ENCODE measurements at places on chromosomes 16 and 17.

DNA sequence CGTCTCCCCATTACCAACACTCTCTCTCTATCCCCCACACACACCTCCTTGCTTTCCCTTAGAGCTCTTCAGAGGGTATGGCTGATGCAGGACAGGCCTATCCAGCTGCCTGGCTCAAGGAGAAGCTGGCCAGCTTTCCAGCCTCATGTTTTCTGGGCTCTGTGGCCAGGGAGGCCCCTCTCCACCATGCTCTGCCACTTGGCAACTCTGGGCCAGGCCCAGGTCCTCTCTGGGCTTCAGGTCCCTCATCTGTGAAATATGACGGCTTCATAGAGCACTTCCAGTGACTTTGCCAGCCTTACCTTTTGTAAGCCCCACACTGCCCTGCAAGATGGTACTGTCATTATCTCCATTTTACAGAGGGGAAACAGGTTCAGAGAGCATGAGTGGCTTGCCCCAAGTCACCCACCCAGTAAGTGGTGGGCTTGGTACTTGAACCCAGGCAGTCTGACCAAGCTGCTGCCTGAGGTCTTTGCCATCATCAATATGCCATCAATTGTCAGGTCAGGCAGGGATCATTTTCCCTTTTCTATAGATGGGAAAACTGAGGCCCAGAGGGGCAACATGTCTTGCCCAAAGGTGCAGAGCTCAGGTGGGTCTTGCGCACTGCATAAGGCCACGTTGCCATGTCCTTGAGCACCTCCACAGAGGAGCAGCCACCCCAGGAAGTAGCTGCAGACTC lies 548 bp upstream of the ADGRG5 start:
- no peak for DNase-seq

DNA sequence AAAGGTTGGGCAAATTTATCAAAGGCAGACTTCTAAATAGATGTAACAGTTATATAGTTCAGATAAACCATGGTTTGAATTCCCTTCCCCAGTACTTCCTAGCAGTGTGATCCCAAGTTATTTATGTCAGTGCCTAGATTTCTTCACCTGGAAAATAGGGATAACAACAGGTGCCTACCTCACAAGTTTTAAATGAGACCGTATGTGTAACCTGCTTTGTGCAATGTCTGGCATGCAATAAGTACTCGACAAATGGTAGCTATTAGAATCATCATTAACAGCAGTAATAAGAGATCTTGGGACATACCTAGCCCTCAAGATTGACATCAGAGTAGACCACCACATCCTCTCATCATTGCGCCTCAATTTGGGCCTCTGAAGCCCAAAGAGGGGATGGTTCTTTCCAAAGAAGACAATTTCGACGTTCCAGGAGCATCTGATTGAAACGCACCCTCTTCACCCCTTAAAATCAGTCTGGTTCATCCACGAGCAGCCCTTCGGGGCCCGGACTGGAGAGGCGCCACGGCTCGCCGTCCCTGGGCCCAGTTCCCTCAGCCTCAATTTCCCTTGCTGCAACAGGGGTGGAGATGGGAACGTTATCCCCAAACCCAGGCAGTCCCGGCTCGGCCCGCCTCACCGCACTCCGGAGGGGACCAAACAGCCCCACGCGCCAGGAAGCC lies 541 bp downstream of the ACACA start:
- peak; percentile 49 for DNase-seq

DNA sequence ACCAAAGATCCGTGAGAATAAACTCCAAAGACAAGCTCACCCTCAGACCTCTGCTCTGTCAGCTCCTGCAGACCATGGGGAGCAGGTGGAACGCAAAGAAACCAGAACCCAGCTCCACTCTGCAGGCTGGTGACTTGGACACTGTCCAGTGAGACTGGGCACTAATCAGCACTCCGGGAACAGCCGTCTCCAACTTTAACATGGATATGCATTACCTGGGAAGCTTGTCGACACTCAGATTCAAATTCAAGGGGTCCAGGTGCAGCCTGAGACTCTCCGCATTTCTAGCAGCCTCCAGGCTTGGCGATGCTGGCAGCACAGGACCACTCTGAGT lies 9.1 kb downstream of the SLX4 start:
- peak; percentile 77 for DNase-seq

DNA sequence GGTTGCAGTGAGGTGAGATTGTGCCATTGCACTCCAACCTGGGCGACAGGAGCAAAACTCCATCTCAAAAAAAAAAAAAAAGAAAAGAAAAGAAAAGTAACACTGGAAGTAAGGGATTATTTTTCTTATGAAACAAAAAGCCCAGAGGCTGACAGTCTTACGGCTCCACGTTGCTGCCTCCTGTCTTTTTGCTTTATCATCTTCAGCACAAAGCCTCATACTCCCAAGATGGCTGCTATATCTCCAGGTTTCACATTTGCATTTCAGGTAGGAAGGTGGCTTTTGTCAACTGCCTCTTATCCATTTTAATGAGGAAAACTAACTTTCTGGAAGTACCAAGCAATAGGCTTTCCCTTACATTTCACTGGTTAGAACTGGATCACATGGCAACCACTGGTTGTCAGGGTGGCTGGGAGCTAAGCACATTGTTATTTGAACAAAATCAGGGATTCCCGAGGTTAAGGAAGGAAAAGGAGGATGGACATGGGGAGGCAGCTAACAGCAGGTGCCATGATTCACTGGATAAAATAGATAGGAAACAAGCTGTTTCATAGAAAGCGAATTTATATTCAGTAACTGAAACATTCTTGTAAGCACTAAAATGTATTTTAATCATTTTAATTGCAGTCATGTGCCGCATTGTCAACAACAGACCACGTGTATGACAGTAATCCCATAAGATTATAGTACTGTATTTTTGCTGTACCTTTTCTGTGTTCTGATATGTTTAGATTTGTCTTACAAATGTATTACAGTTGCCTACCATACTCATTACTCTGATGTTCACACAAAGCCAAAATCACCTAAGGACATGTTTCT lies 58.6 kb downstream of the KSR1 start:
- no peak for DNase-seq

DNA sequence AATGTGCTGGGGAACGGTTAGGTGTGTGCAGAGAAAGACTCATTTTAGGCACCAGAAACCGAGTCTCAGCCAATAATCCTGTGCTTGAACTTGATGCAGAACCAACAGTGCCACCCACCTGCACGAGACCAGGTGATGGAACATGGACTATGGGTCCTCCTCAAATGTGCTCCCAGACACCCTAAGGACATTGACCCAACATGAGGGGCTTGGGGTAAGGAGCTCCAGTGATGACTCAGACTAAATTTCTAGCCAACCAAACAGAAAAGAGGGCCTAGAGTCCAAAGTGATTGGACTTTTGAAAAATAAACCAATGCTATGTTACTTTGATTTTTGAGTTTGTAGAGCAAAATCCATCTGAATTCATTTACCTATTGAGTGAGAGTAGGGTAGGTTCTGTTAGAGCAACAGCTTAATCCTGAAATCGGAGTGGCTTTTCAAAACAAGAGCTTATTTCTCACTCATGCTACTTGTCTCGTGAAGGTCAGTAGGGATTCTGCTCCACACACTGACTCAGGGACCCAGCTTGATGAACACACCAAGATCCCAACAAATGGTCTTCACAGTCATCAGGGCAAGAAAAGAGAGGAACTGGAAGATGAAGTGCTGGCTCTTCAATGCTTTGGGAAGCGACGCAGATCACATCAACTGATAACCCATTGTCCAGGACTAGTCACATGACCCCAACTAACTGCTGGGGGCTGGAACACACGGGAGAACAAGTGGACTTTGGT lies 21.8 kb downstream of the FAM20A start:
- DNase-seq: no peak

- peak; percentile 83 for DNase-seq
Observed at GRCh38 chr17:78555746-78556401, 21.3 kb downstream of the DNAH17 start.

DNA sequence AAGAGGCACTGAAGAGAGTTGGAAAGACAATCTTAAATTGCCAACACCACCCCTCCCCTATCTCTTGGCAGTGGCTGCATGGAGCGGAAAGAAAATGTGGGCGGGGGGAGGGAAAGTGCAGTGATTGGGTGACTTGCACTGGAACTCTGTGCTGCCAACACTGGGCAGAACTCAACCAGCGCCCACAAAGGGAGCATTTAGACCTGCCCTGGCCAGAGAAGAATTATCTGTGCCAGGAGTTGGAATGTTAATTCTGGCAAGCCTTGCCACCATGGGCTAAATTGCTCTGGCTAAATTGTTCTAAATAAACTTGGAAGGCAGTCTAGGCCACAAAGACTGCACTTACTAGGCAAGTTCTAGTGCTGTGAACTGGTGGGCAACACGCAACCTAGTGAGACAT lies 6.5 kb upstream of the CCL13 start:
- DNase-seq: no peak

- DNase-seq: no peak
Observed at GRCh38 chr16:15966836-15967546, 17.6 kb downstream of the ABCC1 start.

DNA sequence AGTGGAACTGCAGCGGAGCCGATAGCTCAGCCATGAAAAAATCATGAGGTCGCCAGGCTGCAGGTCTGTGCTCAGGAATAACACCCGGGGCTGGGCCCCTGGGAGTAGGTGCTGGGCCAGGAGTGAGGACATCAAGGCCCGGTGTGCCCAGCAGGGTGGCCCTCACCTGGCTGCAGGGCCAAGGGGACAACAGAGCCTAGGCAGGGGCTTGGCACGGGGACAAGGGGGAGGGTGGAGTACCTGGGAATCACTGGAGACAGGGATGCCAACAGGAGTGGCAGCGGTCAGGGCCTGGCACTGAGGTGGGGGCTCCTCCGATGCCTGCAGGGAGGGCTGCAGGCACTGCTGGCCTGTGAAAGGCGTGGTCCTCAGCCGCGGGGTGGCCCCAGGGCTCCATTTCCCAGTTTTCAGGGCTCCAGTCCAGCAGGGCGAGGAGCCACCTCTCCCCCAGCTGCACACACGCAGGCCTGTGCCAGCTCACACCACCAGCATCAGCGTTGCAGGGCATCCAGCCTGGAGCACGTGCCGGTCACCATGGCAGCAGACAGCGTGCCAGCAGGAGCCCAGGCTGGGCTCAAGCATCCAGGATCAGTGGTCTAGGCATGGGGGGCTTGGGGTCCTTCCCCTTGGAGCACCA lies 4.7 kb upstream of the FSCN2 start:
- DNase-seq: no peak

GRCh38 chr17:31807846-31808245 lies 51.2 kb downstream of the COPRS start:
- no peak for DNase-seq

DNA sequence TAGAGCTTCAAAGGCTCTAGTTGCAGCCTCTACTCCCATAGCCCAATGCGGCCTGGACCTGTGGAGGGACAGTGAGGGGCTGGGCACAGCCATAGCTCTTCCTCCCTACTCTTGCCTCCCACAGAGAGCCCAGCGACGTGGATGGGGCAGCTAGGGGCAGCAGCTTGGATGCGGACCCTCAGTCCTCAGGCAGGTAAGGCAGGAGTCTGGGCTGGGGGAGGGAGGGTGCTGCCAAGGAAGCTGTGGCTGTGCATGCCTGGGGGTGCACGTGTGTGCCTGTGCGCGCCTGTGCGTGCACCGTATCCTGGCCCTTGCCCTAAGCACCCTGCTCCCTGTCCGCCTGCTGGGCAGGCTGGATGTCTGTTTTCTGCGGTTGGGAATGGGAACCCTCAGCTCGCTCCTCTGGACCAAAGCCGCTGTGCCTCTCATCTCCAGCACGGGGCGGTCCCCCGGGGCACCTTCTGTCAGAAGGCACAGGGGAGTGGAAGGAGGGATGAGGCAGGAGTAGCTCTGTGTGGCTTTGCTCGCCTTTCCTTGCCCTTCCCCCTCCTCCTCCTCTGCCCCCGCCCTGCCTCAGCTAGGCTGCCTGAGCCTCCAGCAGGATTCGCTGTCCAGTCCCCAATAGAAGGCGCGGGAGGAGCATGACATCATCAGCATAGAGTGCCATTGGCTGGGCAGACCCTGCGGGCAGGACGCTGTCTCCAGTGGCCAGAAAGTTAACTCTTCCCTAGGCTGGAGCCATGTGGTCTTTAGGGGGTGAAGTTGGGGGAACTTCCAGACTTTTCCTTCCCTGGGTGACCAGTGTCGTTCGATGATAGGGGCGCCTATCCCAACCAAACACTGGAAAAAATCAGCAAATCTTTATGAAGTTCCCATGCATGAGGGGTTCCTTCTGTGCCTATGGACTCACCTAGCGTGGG lies 797 bp downstream of the PRCD start:
- peak; percentile 99 for DNase-seq

DNA sequence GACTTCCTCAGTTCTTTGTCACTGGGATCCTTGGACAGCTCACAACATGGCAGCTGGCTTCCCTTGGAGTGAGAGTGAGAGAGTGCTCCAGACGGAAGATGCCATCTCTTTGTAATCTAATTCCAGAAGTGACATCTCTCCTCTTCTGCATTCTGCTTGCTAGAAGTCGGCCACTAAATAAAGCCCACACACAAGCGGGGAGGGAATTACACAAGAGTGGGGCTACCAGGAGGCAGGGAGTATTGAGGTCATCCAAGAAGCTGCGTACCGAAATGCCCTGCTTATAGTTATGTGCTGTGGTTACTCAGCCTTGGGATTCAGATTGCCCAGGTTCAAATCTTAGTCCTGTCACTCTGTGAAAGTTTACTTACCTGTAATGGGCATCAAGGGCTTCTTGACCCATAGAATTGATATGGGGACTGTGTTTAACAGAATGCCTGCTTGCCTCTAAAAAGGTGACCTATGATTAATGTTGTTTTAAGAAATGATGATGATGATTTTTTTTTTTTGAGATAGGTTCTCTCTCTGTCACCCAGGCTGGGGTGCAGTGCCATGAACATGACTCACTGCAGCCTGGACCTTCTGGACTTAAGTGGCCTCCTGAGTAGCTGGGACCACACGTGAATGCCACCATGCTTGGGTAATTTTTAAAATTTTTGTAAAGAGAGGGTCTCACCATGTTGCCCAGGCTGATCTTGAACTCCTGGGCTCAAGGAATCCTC lies 120.9 kb upstream of the HS3ST2 start:
- no peak for DNase-seq

GRCh38 chr17:19020016-19020415 lies 15.5 kb upstream of the FAM83G start:
- DNase-seq: no peak

DNA sequence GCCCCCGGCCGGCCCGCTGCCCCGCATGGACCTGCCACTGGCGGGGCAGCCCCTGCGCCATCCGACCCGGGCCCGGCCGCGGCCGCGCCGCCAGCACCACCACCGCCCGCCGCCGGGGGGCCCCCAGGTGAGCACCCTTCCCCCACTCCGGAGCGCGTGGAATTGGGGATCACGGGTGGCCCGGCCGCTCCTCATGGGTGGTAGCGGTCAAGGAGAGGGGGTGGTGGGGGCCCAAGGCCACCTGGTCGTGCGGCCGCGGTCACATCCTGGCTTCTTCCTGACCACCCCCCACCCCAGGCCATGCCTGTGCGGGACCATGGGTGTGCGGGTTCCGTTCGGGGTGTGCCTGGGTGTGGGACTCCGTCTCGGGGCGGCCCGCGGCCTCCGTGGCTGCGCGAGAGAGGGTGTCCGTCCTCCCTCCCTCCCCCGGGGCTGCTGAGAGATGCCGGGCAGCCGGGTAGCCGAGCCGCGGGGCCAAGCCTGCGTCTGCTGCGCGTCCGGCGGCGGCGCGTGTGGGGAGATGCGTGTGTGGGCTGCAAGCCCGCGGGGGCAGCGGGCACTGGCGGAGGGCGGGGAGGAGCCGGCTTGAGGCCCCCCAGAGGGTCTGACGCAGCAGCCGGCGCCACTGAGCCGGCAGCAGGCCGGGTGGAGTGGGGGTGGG lies 6.8 kb downstream of the ACD start:
- no peak for DNase-seq

GRCh38 chr17:52106072-52106471 lies 52.4 kb downstream of the CA10 start:
- DNase-seq: no peak
